ENCODE measurements at places on chromosomes 1 and 21.

- peaks cover 20% of the 10 kb centered on the region for H3K4me1 ChIP-seq
- H3K27me3 ChIP-seq, result no peaks in the 10 kb centered on the region
- H3K36me3 ChIP-seq, result peaks cover 7% of the 10 kb centered on the region
- H3K4me3 ChIP-seq, result no peak overlapping the region
Observed at GRCh38 chr1:155938220-155938627, 3.2 kb upstream of the RXFP4 start.

DNA sequence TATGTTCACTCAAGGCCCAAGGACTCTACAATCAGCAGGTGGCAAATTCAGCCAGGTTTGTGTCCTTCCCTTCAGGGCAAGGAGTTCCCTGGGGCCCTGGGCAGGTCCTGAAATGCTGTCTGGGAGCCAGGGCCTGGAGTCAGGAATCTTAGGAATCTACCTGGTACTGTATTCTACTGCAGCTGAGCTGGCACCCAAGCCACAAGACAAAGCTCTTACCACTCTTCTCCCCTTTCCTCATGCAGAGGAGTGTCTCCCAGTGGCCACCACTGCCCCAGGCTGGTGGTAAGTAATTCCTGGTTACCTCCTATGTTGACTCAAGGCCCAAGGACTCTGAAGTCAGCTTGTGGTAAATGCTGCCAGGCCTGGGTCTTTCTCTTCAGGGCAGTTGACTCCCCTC is 153.4 kb downstream of the NRIP1 start:
- no peaks in the 10 kb centered on the region for H3K36me3 ChIP-seq
- no peak for DNase-seq
- H3K4me1 ChIP-seq, result no peaks in the 10 kb centered on the region
- H3K27ac ChIP-seq, result no peak overlapping the region

DNA sequence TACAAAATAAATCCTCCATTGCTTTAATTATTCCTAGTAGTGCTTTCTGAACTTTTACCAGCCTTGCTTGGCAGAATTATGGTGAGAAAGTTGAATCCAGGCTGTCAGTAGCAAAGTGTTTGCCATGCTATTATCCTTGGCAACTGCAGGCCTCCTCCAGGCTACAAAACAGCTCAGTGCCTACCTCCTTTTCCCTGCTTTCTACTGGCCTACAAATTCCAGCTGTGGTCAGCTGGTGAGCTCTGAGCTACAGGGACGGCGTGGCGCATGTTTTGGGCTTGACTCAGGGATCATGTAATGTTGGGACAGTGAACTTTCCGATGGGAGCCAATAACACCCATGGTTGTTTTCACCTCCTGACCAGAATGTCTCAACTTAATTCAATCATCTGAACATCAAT is 456.1 kb upstream of the ADAMTS5 start:
- DNase-seq, result peak; percentile 91
- H3K36me3 ChIP-seq, result no peaks in the 10 kb centered on the region
- no peak overlapping the region for H3K4me3 ChIP-seq
- H3K27ac ChIP-seq, result peak overlapping the region; percentile 68

- no peak overlapping the region for H3K4me3 ChIP-seq
- H3K36me3 ChIP-seq, result peaks cover 6% of the 10 kb centered on the region
- peaks cover 7% of the 10 kb centered on the region for H3K4me1 ChIP-seq
- no peaks in the 10 kb centered on the region for H3K27me3 ChIP-seq
- no peak overlapping the region for H3K27ac ChIP-seq
- no peak for DNase-seq
Observed at GRCh38 chr21:26136671-26137070, 33.9 kb downstream of the APP start.

DNA sequence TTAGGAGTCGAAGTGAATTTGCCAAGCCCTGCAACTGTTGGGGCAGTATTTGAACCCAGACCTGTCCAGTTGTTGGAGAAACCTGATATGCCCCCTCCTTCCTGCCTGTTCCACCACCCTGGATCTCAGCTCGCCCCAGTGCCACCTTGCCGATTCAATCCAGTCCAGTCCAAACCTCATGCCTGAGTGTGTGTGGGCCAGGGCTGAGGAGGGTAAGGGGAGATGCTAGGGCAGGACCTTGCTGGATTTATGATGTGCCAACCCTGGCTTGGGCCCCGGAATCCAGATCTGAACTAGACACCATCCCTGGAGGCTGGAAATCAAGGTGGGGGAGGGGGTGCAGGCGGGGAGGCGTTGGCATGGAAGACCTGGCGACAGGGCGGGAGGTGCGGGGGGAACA is 98.9 kb upstream of the WNT4 start:
- DNase-seq, result no peak
- H3K4me3 ChIP-seq, result no peak overlapping the region
- peaks cover 57% of the 10 kb centered on the region for H3K27me3 ChIP-seq
- no peak overlapping the region for H3K27ac ChIP-seq
- H3K4me1 ChIP-seq, result no peaks in the 10 kb centered on the region
- no peaks in the 10 kb centered on the region for H3K36me3 ChIP-seq

- H3K36me3 ChIP-seq, result no peaks in the 10 kb centered on the region
- peak; percentile 25 for DNase-seq
- H3K27me3 ChIP-seq, result no peaks in the 10 kb centered on the region
- no peak overlapping the region for H3K4me3 ChIP-seq
- H3K4me1 ChIP-seq, result no peaks in the 10 kb centered on the region
- no peak overlapping the region for H3K27ac ChIP-seq
Observed at GRCh38 chr1:98702976-98703375, 41.5 kb downstream of the SNX7 start.

GRCh38 chr21:26715878-26716506 is 129.2 kb downstream of the ADAMTS1 start:
- no peak overlapping the region for H3K27ac ChIP-seq
- H3K4me1 ChIP-seq, result no peaks in the 10 kb centered on the region
- no peaks in the 10 kb centered on the region for H3K27me3 ChIP-seq
- no peak overlapping the region for H3K4me3 ChIP-seq

GRCh38 chr1:203142684-203143408 is 15.3 kb downstream of the ADORA1 start:
- DNase-seq, result no peak
- peaks cover 18% of the 10 kb centered on the region for H3K36me3 ChIP-seq
- H3K4me3 ChIP-seq, result no peak overlapping the region
- H3K4me1 ChIP-seq, result peaks cover 42% of the 10 kb centered on the region
- H3K27ac ChIP-seq, result no peak overlapping the region
- H3K27me3 ChIP-seq, result no peaks in the 10 kb centered on the region

GRCh38 chr21:44718093-44718492 is 6.7 kb upstream of the TSPEAR start:
- no peak overlapping the region for H3K4me3 ChIP-seq
- no peak overlapping the region for H3K27ac ChIP-seq
- peaks cover 53% of the 10 kb centered on the region for H3K27me3 ChIP-seq
- H3K4me1 ChIP-seq, result no peaks in the 10 kb centered on the region
- no peaks in the 10 kb centered on the region for H3K36me3 ChIP-seq

DNA sequence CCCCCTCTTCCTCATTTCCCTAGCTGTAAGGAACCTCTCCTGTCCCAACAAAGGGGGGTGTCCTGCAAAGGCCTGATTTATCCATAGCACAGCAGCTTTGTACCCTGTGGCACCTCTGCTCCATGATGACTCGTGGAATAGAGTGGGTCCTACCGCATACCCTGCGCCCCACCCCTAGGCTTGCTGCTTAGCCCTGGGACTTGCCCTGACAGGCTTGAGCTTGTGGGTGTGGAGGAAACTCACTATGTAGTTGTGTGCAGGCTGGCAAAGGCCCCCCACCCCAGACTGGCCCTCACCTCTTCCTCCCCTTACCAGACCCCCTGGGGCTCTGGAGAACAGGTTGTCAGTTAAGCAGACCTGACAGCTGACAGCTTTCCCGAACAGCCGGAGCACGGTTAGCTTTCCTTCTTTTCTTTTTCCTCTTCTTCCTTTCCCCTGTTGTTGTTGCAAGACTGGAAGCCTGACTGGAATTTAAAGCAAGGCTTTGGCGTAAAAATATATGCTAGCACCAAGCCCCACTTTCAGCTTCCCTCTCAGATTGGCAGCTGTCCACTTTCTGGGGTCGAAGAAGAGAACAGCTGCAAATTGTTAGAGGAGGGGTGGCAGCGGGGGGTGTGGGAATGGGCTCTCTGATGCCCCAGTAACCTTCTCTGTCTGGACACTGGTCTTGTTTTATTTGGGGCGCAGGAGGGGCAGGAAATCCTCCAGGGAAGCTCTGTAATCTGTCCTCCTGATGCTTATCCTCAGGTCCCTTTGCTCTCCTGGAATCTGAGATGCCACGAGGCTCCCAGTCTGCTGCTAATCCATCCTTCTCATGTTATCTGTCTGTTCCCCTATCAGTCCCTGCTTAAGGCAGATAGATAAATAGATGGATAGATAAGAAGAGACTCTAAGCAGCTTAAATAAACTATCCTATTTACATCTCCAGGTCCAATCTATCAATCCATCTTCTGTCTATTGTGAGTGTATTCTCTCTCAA is 134.6 kb downstream of the BRINP2 start:
- DNase-seq, result no peak
- no peak overlapping the region for H3K27ac ChIP-seq
- H3K27me3 ChIP-seq, result no peaks in the 10 kb centered on the region
- H3K4me1 ChIP-seq, result no peaks in the 10 kb centered on the region
- no peak overlapping the region for H3K4me3 ChIP-seq
- H3K36me3 ChIP-seq, result no peaks in the 10 kb centered on the region

DNA sequence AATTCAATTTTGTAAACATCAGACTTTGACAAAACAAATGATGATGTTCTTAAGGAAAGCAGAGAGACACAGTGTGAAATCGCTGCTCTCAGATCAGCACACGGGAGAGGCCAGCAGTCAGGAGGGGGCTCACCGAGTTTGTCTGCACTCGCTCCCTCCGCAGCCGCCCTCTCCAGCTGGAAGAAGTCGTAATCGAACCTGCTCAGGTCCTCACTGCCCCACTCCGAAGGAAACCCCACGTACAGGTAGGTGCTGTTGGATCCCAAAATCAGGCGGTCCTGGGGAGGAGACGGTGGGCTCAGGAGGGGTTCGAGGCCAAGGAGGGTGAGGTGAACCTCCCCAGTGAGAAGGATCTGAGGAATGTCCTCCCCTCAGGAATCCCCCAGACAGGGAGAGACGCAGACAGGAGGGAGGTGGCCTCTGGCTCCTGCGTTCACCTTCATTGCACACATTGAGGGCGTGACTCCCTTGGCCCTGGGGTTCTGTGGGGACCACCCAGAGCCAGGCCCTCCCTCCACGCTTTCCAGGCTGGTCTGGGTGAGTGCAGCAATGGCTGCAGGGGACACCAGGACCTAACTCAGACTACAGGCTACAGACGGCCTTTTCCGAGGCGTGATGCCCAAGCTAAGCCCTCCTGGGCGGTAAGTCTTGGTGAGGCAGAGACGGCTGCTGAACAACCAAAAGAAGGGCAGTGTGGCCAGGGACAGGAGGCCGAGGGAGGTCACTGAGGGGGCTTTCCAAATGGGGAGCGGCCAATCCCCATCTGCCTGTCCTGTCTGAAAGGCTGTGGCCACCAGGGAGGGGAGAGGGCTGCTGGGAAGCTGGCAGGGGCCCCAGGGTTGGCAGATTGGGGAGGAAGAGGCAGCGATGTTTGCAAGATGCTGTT is 65.5 kb downstream of the SCCPDH start:
- peak overlapping the region; percentile 40 for H3K4me3 ChIP-seq

- no peak overlapping the region for H3K27ac ChIP-seq
- H3K36me3 ChIP-seq, result no peaks in the 10 kb centered on the region
- H3K4me1 ChIP-seq, result peaks cover 1% of the 10 kb centered on the region
- no peaks in the 10 kb centered on the region for H3K27me3 ChIP-seq
- H3K4me3 ChIP-seq, result no peak overlapping the region
Observed at GRCh38 chr1:4002061-4002521, 102.0 kb upstream of the C1orf174 start.

DNA sequence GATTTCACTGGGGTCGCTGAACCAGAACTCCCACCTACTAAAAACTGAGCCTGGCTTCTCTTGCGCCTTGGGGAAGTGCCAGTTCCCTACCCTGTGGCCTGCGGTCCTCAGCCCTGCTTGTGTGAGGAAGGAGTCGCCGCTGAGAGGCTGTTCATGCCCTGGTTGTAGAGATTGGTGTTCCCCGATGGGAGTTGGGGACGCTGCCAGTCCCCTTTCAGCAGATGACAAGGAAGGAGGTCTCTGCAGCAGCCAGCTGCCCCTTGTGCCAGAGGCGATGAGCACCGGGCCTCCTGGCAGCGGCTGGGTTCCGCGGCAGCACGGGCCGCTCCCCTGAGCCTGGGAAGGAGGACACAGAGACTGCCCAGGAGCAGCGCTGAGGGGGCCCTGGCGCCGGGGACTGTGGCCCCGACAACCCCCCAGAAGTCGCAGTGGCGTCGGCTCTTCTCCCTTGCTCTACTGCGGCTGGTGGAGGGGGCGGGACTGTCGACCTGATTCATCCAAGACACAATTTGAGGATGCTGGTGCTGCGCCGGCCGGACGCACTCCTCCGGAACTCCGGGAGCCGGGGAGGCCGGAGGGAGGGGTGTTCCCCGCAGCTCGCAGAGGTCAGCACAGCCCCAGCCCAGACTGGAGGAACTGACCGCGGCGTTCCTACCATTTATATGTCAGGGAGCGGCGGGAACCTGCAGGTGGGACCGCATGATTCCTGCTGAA is 12.0 kb upstream of the ADORA3 start:
- no peak overlapping the region for H3K27ac ChIP-seq
- H3K4me1 ChIP-seq, result no peaks in the 10 kb centered on the region

GRCh38 chr1:9589719-9590157 is 1.0 kb downstream of the TMEM201 start:
- DNase-seq, result peak; percentile 25
- no peaks in the 10 kb centered on the region for H3K27me3 ChIP-seq
- peaks cover 28% of the 10 kb centered on the region for H3K4me1 ChIP-seq
- peaks cover 9% of the 10 kb centered on the region for H3K36me3 ChIP-seq

DNA sequence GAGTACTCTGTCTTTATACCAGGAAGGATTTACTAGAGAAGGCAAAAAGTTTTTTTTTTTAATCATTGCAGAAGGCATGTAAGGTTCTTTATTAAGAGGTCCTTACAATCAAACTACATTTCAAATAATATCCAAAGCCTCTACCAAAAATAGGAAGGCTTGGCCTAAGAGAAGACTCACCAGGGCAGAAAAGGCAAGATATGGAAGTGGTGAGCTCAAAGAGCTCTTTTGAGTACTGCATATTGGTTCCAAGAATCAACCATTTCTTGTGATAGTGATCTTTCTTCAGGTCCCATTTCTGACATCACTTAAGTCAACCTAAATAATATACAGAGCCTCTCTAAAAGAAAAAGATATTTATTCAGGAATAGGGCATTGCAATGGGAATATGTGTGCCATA is 153.2 kb downstream of the FASLG start:
- no peaks in the 10 kb centered on the region for H3K36me3 ChIP-seq
- no peak for DNase-seq
- no peaks in the 10 kb centered on the region for H3K27me3 ChIP-seq
- H3K4me3 ChIP-seq, result no peak overlapping the region
- no peak overlapping the region for H3K27ac ChIP-seq
